Stromal cell of bone marrow (primary cell): ENCODE measurements at places on chromosomes 1 and 21.

DNA sequence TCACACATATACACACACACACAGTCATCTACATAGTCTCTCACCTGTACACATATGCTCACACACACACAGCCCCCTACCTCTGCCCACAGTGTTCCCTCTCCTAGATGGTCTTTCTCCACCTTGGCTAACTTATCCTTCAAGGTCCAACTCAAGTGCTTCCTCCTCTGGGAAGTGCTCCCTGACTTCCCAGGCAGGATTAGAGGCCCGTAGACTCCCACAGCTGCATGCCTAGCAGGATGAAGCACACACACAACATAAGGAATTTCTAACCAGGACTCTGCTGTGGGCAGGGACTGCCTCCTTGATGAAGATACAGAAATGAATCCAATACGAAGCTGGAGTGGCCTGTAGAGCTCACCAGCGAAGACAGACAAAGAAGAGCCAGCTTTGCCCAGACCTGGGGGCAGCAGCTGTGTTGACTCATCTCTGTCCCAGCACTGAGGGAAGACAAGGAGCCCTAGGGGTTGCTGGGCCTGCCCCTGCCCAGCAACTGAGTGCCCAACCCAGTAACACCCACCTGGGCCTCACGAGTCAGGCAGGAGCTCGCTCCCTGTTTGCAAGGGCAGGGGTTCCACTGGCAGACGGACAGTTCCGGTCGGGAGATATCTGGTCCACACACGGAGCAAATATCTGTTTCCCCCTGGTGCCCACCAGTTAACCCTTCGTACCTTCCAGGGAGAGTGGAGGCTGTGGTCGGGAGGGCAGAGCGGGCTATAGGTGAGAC lies 100.8 kb downstream of the DMRTB1 start:
- DNase-seq: no peak

GRCh38 chr1:7111853-7112252 lies 326.6 kb downstream of the CAMTA1 start:
- no peak for DNase-seq

DNA sequence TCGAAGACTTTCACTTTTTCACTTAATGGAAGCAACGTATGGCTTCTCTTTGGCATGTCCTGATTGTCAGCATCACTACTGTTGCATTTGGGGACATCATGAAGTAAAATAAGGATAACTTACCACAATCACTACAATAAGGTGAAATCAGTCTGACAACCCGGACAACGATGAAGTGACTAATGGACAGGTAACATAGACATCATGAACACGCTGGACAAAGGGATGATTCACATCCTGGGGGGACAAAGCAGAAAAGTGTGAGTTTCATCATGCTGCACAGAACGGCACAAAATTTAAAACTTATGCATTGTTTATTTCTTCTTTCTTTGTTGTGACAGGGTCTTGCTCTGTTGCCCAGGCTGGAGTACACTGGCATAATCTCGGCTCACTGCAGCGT lies 53.9 kb downstream of the FH start:
- no peak for DNase-seq

GRCh38 chr21:27407271-27407670 lies 440.4 kb upstream of the ADAMTS5 start:
- no peak for DNase-seq

GRCh38 chr1:110580244-110580643 lies 25.9 kb downstream of the KCNA2 start:
- no peak for DNase-seq
